Vagina (tissue), 2 donors: ENCODE measurements at places on chromosomes 11 and 22.
A peak's percentile ranks its signal among the peaks of the same experiment; 100 is the strongest.

DNA sequence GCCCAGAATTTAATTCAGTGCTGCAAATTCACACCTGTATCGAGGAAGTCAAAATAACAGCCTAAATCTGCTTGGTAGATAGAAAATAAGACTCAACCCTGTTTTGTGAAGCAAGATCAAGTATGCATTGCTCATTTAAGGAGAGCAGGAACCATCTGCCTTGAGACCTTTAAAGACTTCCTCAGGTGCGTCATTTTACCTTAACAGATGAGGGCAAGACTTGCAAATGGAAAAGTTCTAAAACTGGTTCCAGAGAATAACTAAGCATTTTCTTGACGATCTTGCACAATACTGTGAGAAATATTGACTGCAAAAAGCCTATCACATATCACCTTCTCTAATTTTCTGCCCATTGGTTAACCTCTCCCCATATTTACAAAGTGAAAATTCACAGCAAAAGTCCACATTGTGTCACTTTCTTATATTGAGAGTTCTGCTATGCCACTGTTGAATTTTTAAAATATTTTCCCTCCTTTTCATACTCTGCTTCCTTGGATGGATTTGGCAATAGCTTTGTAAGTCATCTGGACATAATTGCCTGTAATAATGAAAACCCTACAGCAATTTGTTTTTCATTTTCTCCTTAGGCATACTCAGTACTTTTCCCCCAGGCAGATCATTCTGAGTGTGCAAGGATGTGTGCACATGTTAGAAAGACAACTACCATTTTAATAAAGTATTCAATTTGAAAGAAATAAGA, 234.2 kb downstream of the AASDHPPT start:
- no peak for DNase-seq

DNA sequence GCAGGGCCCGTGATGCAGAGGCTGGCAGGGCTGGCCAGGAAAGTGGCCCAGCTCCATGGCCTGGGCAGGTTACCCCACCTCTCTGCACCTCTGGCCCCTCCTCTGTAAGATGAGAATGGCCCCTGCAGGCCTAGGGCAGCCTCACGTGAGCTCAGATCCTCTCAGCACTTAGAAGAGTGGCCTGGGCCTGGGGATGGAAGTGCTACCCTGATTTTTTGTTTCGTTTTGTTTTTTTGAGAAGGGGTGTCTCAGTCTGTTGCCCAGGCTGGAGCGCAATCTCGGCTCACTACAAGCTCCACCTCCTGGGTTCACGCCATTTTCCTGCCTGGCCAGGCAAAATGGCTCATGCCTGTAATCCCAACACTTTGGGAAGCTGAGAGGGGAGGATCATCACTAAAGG, 982 bp downstream of the APOBEC3H start:
- no peak for DNase-seq

GRCh38 chr11:125068368-125068767, 5.3 kb downstream of the SLC37A2 start:
- no peak for DNase-seq

GRCh38 chr11:35274909-35275785, 136.2 kb downstream of the CD44 start:
- no peak for DNase-seq

- no peak for DNase-seq
Measured at GRCh38 chr11:66915046-66915832, 42.9 kb downstream of the PC start.

- no peak for DNase-seq
Measured at GRCh38 chr22:17436382-17436980, 67.2 kb downstream of the CECR2 start.

DNA sequence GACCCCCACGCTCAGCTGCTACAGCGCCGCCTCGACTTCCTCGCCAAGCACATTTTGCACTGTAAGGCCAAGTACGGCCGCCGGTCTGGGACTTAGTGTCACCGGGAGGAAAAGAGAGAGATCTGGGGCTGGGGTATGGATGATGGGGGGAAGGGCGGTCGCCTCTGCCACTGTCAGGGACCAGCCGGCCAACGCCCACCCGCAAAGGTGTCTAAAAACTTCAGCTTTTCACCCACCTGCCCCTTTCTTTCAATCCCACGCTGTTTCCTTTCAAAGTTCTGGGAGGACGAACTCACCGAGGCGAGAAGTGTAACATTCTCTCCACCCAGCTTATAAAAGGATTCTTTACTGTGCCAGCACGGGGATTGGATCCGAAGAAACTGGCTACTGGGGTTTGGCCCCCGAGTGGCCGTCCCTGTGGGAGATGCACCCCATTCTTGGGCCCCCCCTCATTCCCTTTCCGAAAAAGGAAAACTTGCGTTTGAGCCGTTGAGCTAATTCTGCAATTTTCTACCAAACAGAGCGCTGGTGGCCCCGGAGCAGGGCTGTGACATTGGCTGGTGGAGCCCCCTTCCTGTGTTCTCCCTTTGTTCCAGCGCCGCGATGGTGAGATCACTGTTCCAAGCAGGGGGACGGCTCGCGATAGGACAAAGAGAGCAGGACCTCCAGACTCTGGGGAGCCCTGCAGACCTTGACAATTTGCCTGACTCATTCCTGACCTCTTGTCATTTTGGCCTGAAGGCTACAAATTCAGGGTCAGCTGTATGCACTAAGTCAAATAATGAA, 1.8 kb downstream of the FJX1 start:
- no peak for DNase-seq

DNA sequence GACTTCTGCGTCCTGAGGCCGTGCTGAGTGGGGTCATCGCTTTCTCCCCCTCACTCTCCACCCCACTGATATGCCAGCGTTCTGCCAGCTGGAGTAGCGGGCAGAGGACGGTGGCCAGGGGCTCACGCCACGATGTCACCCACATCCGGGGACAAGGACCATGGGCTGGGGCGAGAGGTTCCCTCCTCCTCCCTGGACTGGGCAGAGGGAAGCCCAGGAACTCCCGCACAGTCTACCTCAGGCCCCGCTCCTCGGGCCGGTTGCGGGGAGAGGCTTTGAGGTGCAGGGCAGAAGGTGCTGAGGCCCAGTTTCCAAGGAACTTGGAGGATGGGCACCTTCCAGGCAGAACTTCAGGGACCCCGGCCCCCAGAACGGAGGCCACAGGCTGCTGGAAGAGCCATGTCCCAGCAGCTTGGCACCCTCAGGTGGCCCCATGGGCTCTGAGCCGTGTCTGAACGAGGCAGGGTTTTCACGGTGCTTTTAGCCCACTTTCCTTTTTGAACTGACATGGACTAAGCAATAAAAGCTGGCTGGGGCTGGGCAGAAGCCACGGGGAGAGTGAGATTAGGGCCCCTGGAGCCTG, 25.4 kb downstream of the ADAMTS15 start:
- peak; percentile 79 for DNase-seq

- no peak for DNase-seq
Measured at GRCh38 chr11:66388780-66389386, 17.3 kb upstream of the SLC29A2 start.

DNA sequence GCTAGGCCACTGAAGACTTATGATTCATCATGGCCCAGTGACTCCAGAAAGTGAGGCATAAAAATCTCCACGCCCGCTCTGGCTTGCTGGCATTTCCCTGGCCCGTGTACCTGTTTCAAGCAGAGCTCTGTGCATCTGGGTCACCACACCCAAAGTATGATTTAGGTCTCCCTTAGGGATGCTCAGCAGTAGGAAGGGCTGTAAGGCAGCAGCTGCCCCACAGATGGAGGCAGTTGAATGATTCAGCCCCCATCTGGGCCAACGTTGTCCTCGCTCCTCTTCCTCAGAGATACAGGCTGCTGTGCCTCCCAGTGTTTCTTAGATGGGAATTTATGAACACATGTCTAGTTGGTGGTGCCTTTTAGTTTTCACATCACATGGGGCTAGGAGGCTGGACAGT, 21.6 kb downstream of the GPR83 start:
- DNase-seq, result no peak

DNA sequence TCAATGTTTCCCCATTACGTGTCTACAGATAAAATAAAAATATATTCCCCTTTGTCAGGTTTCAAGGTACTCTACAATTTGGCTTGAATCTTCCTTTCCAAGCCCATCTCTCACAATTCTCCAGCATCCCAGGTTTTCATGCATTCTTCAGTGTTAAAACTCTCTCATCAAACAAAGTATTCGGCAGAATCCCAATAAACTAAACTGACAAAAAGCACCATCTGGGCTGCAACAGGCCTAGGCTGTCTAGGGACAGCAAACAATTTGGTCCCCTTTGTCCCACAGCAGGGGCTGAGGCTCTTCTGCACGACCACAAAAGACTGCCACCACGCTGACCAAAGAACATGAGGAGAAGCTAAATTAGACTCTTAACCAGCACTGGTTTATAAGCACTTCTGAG, 159.4 kb downstream of the CADM1 start:
- no peak for DNase-seq

DNA sequence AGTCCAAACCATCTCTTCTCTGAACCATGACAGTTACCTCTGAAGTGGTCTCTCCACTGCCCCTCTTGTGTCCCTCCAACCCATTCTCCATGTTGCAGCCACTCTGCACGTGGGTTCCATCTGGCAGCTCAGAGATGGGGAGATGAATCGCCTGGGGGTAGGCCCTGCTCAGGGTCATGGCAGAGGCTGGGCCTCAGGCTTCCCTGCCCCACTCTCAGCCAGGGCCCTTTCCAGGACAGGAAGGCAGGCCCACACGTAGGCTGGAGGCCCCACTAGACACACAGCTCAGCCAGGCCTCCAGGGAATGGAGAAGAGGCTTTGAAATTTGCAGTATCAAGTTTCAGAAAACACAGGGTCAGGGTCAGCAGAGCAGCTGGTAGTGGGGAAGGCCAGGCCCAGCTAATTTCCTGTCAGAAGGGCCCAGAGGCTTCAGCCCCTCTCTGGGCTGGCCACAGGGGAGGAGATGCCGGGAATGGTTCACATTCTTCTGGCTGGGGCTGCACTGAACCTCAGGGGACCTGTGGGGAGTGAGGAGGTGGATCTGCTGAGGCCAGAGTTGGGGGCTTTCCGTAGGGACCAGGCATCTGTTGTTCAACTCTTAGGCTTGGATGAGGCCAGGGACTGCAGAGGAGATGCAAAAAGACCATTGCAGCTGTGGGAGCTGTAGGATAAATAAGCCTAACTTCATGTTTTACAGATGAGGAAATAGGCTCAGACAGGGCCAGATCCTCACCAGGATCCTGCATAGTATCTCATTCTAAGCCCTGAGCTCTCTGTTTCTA, 101.6 kb downstream of the SWAP70 start:
- DNase-seq, result no peak

DNA sequence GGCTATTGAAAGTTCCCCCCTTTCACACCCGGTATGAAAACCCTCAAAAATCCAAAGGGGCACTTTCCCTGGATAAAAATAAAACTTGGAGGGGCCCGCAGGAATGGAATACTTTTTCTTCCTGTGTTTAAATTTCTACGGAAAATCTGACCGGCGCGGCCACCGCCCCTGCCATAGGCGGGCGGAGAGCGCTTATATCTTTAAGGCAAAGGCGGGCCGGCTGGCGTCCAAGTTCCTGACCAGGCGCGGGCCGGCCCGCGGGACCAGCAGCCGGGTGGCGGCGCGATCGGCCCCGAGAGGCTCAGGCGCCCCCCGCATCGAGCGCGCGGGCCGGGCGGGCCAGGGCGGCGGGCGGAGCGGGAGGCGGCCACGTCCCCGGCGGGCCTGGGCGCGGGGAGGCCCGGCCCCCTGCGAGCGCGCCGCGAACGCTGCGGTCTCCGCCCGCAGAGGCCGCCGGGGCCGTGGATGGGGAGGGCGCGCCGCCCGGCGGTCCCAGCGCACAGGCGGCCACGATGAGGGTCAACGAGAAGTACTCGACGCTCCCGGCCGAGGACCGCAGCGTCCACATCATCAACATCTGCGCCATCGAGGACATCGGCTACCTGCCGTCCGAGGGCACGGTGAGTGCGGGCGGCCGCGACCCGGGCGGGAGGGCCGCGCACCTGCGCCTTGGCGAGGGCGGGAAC, at the start of gene ANO1:
TSS of gene ANO1 (plus strand) at position 223 of the 686 bp plus-strand sequence. CDS start at position 513, 290 bp downstream.
- DNase-seq, result no peak

- no peak for DNase-seq
Measured at GRCh38 chr11:123775715-123776549, 21.6 kb upstream of the OR6X1 start.

DNA sequence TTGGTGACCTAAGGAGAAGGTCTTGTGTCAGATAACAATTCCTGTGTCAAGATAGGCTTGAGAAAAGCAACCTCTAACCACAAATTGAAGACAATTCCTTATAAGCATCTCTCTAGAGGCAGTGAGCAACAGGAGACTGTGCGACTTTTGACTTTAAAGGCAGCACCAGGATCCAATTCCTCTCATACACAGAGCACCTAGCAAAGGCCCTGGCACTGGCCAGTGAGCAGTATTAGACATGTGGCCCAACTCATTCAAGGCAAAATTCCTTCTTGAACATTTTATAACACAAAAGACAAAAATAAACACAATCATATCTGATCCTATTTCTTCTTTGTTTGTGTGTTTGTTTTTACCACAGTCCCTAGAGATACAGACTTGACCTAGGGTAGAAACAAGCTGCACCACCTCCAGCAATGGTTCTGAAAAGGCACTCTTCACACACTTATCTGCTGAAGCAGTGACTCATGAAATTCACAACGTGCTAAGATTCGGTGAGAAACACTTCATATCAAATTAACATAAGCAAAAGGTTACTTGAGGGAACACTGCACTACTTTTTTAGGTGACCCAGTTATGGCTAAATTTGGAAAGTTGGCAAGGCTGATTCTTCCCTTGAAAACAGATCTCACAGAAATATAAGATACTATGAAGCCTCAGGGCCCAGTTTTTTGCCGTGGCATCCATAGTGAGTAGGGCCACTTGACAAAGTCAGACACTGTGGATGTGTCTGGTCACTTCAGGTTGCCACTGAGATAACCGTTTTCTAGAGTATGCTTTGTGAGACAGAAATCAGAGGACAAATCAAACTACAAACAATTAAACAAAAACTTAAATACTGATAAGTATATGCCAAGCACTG, 1018.9 kb downstream of the DLG2 start:
- no peak for DNase-seq

- no peak for DNase-seq
Measured at GRCh38 chr11:129440028-129440713, 64.5 kb downstream of the BARX2 start.

DNA sequence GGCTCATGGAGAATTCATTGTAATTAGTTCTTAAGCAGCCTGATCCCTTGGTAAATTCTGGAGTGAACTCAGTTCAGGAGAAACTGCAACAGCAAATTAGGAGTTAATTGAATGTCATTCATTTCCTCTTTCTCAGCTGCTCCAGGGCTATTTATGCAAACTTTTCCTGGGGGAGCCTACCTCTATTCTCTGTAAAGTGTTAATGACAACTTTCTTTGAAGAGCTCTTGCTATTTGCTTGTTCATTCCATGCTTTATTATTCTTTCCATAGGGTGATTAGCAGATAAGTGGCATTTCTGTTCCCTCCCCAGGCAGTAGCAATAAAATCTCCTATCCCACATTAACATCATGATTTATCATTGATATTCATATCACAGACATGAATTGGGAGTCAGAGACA, 267.6 kb upstream of the DDI1 start:
- DNase-seq, result no peak

DNA sequence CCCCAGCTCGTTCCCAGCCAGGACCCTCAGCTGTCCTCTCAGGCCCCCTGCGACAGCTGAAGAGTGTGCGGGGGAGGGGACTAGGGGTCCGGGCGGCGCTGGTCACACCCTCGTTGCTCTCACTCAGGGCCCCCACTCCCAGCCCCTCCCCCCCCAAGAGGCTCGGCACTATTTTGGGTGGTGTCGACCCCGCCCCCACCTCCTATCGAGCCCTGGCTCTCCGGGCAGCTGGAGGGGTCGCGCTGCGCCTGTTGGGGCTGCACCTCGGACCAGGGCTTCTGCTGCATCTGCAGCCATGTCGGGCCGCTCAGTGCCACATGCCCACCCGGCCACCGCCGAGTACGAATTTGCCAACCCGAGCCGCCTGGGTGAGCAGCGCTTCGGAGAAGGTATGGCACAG, at the start of gene HSPB2:
TSS of gene HSPB2 (plus strand) at position 200 of the 400 bp plus-strand sequence. CDS start at position 296, 96 bp downstream.
- no peak for DNase-seq
